Uterus (tissue), 4 donors: ENCODE measurements at places on chromosomes 5 and 9.
A peak's percentile ranks its signal among the peaks of the same experiment; 100 is the strongest.

DNA sequence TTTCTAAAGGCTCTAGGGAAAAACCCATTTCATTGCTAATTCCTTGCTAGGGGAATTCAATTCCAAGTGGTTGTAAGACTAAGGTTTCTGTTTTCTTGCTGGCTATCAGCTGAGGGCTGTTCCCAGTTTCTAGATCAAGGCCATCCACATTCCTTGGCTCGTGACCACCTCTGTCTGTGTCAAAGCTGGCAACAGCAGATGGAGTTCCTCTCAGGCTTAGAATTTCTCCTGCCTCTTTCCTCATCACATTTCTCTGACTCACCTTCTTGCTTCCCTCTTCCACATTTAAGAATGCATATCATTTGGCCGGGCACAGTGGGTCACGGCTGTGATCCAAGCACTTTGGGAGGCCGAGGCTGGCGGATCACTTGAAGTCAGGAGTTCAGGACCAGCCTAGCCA is 19.0 kb downstream of the DAB2IP start:
- peak; percentile 69 for DNase-seq

DNA sequence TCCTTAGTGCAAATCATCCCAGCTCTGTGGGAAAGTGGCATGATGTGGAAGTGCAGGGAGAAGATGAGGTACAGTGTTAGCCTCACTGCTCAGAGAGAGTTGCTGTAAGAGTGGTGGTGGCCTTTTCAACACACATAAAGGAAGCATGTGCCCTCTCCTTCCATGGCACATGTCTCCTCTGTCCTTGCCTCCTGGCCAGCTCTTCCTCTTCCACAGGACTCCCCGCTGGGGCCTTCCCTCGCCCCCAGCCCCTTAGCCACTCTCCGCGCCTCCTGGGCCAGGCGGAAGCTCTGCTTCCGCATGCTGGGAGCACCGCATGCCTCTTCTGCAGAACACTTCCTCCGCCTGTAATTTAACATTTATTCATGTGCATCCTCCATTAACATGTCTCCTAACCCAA is 4.8 kb upstream of the KCNMB1 start:
- no peak for DNase-seq

GRCh38 chr9:8030095-8030494 is 230.5 kb upstream of the DMAC1 start:
- DNase-seq, result no peak

GRCh38 chr9:37432020-37432419 is 9.5 kb downstream of the GRHPR start:
- no peak for DNase-seq

- DNase-seq, result no peak
Measured at GRCh38 chr9:19294219-19294618, 63.7 kb downstream of the DENND4C start.
